ENCODE measurements at places on chromosomes 5 and 9.

DNA sequence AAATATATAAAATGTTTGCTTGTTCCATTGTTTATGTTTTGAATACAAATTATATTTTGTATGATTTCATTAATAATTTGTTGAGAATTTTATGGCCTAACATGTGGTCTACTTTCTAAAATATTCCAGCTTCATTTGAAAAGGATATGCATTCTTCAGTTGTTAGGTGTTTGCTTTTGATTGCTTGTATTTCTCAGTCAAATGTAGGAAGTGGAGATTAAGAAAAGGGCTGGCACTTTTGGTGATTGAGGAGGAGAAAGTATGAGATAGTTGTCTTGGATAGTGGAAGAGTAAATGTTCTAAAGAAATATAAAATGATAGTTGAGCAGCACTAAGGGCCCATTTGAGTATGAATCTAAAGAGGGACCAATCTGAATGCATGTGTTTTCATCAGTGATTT is 23.1 kb downstream of the JAK2 start:
- no peak for DNase-seq

GRCh38 chr5:32072054-32072453 is 102.1 kb downstream of the GOLPH3 start:
- no peak for DNase-seq

DNA sequence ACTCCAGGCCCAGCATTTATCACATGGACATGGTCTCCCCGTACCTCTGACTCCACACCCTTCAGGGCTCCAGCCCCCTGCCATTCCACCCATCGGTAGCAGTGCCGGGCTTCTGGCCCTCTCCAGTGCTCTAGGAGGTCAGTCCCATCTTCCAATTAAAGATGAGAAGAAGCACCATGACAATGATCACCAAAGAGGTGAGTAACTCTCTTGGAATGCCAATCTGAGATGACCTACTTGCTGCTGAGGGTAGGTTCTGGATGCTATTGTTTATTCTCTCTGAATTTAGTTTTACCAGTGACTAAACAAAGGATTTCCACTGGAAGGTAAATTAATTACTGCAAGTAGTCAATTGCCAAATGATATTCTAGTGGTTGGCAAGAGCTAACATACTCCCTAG is 80.8 kb downstream of the TLE4 start:
- no peak for DNase-seq

DNA sequence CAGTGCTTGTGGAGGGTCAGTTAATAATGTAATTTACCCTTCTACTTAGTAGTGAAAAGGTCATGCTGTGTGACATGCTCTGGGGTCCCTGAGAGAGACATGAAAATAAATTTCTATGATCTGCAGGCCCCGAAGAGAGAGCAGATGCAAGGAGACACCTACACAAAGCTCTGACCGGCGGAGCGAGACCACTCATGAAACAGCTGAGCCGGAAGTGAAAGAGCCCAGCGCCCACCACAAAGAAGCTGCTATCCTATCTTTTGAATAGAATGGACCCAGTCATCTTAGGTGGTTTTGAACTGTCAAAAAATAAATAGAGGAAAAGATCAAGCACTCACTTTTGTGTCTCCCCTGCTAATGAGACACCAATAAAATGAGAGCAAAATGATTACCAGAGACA is 190.0 kb downstream of the MED10 start:
- no peak for DNase-seq

GRCh38 chr9:112326194-112326593 is 7.2 kb downstream of the PTBP3 start:
- no peak for DNase-seq

GRCh38 chr5:14504332-14504727 is 77.3 kb upstream of the OTULINL start:
- peak; percentile 34 for DNase-seq

GRCh38 chr5:56659971-56660370 is 155.4 kb upstream of the MAP3K1 start:
- DNase-seq: no peak

GRCh38 chr5:53782620-53783019 is 222.2 kb downstream of the NDUFS4 start:
- no peak for DNase-seq

GRCh38 chr5:181190711-181191525 is 14.1 kb downstream of the TRIM7 start:
- no peak for DNase-seq

DNA sequence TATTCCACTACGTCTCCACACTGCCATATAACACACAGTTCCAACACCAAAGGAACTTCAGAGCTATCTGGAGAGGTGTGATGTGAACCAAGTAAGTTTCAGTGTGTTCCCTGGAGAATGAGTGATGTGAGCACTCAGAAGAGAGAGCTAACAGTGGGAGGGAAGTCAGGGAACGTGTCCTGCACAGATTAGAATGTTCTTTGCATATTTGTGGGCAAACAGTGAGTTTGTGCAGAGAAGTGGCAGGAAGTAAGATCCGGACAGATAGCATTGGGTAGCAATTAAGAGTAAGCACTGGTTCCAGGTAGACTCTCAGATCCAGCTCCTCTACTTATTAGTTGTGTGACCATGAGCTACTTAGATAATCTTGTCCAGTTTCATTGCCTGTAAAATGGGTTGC is 206.4 kb downstream of the PDZD2 start:
- no peak for DNase-seq

GRCh38 chr5:61612431-61612830 is 280.4 kb downstream of the ZSWIM6 start:
- DNase-seq: no peak

- no peak for DNase-seq
Observed at GRCh38 chr5:96687812-96688453, 25.8 kb downstream of the CAST start.

GRCh38 chr5:54249210-54250028 is 61.0 kb downstream of the ARL15 start:
- no peak for DNase-seq

DNA sequence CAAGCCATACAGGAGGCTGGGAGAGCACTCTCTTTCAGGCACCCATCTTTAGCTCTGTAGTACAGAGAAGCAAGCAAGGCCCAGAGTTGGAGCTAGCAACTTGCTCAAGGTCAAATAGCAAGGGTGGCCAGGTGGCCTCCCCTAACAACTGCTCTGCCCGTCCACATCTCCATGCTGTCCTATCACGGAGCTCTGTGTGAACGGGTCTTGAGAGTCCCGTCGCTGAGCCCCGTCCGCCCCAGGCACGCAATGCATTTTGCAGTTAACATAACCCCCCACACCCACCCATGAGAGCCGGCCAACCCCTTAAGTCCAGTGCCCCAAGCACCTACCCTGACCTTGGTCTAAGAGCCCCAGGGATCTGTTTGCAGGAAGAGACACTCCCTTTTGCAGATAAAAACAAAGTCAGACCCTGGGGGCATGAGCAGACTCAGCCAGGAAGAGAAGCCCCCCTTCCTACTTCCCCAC is 1.5 kb downstream of the RNF44 start:
- DNase-seq: no peak

- DNase-seq: no peak
Observed at GRCh38 chr9:38183994-38184568, 115.1 kb upstream of the SHB start.

DNA sequence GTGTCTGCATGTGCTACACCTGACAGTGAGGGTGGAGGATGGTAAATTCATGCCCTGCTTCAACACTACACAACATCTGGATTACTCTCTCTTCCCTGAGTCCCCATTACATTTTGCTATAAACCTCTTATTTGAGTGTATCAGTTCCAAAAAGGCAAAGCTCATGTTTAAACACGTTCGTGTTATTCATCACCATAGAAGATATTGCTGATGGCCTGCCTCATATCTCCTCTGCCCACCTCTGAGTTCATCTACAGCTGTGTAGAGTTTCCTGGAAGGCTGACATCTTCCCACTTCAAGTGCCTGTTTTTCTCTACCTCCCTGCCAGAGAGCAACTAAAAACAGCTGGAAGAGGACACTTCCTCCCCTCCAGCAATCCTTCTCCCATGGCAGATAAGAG is 433.2 kb downstream of the ISL1 start:
- DNase-seq: no peak

DNA sequence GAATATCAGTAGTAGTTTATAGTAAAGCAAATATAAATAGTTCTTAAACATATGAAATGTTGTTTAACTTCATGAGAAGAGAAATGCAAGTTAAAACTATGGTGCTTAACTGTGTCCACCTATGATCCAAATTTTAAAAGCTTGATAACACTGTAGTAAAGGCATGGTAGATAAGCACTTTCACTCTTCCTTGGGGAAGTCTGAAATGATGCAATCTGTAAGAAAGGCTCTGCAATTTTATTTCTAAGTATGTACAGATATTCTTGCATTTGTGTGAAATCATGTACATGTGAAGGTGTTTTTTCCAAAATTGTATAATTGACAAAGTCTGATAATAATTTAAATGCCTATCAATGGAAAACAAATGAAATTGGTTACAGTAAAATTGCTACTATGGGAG is 66.9 kb downstream of the SYK start:
- no peak for DNase-seq

DNA sequence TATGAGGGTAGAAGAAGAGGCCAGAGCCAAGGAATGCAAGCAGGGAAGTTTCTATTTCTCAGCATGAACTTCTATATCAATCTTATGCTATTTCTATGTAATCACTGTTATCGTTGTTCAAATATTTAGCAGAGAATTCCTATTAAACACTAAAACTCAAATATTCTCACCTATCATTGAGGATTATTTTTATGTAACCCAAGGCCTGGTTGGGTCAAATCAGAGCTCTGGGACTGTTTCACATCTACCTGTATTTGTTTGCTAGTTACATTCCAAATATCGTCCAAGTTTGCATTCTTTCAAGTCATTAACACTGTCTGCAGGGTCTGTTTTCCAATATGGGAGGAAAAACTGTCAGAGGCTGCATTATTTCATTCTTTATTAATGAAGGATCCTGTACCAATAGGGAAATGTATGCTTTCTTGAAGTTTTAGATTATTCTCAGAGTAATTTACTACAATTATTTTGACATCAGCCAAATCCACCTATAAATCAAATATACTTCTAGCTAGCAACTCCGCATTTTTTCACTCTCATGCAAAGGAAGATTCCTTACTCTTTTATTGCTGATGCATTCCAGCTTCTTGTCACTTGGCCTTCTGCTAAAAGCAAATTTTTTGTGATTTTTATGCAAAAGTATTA is 52.2 kb downstream of the LURAP1L start:
- no peak for DNase-seq

DNA sequence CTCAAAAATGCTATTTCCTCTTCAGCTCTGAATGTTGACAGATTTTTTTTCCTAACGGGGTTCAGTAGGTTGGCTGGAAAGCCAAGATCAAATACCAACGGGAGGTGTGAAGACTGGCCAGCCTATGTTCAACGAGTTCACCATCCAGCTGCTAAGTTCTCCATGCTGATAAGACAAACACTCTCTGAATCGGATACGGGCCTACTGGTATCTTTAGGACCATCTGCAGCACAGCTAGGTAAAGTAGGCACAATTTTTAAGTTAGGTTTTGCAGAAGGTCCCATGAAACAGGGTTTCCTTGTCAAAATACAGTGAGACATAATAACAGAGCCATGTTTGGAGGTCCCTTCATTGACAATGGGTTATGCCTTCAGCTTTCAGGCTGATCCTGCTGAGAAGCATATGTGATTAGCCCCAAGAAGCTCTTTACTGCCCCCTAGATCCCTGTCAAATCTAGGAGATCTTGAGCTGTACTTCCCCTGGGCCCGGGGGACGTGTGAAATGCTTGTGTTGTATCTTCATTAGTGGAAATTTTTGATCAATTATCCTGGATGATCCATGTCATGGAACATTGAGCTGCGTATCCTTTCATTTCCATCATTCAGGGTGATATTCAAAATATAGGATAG is 60.6 kb downstream of the PGM5 start:
- no peak for DNase-seq

DNA sequence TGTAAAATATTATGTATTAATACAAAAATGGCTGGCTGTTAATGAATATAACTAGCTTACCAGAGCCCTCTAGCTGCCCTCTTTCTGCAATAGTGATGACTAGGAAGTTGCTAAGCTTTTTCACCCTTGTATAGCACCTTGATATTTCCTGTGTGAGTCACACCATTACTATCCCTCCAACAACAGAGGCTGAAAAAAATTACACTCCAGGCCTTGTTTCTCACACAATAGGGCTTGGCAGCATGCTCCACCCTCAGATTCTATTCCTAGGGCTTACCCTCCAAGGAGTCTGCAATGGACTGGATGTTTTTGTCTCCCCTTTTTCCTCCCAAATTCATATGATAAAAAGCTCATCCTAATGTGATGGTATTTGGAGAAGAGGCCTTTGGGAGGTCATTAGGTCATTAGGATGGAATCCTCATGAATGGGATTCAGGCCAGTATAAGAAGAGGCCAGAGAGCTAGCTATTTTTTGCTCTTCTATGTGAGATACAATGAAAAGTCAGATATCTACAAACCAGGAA is 184.6 kb upstream of the MAP1B start:
- DNase-seq: no peak

DNA sequence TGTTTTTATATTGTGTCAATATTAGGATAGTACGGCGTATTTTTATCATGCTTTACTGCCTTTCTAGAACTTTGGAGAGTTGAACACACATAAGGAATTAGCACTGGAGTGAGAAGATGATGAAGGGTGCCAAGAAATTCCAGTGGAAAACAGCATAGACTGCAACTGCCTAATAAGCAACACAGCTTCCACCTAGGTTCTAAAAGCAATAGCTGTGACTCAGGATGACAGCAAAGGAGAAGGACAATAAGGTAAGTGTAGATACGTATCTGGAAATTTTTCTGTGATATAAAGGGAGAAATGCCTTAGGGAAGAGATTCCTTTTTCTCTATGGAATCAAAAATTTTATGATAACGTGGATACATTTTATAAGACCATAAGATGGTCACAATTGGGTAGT is 7.4 kb downstream of the PTPRD start:
- no peak for DNase-seq

DNA sequence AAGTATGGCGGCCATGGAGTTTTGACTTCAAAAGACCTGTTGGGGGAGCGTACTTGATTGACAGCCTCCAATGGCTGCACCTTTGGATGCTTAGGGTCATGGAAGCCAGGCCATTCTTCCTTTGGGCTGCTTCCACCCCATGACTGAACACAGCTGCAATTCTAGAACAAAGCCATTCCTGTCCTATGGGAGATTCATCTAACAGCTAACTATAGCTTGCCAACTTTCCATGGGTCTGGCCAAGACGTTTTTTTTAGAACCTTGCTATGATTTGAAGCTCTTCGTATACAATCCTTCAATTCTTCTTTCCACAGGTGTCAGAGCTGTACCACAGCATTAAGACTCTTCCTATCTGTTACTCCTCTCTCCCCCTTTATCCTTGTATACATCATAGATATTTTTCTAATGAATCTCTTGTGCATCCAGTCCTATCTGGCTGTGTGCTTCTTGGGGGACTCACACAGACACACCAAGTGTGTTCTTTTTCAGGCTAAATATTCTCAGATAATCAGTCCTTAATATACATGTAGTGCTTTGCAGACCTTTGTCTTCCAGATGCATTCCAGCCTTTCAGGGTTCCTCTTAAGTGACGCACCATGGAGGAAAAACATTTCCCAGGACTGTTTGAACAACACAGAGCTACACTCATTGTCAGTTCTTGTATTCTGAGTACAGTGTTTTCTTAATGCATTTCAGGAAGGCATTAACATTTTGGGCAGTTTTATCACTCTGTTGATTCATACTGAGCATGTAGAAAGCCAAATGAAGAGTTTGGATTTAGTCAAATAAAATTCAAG is 198.9 kb downstream of the TAF11L14 start:
- DNase-seq: no peak

- no peak for DNase-seq
Observed at GRCh38 chr9:114083666-114084065, 5.6 kb upstream of the AMBP start.

- no peak for DNase-seq
Observed at GRCh38 chr9:4228606-4229005, 71.3 kb downstream of the GLIS3 start.

All from right forelimb (tissue), 1 donor.